ENCODE measurements at places on chromosomes 4 and X.

DNA sequence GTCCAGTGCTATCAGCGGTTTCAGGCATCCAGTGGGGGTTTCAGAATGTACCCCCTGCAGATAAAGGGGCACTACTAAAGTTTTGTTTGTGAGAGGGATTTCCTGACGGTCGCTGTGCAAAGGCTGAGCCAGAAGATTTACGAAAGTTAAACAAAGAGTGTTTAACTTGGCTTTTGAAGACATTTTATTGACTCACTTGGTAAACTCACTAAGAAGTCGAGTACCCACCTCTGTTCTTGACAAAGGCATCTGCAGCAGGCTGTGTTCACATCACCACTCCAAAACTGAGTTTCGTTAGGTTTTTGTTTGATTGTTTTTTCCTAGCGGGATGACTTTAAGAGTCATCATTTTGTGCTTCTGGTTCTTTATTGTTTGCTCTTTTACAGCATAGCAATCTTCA is 143.9 kb upstream of the TBL1X start:
- no peak for DNase-seq

DNA sequence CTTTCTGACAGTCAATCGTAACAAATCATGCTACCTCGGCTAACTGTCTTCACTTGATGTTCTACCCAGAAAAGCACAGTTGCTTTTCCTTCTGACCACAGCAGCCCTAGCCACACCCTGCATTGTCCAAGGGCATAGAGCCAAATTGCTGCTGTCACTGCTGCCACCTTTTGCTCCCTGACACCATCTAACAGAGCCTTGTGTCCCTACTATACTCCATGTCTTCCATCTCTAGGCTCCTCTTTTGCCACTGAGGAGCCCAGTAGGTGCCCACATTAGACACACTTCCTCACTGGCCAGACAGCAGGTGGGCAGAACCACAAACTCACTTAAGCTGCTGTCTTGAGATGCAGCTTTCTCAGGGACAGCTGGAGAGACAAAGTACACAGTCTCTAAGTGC is 91.4 kb downstream of the ANXA3 start:
- DNase-seq: no peak

DNA sequence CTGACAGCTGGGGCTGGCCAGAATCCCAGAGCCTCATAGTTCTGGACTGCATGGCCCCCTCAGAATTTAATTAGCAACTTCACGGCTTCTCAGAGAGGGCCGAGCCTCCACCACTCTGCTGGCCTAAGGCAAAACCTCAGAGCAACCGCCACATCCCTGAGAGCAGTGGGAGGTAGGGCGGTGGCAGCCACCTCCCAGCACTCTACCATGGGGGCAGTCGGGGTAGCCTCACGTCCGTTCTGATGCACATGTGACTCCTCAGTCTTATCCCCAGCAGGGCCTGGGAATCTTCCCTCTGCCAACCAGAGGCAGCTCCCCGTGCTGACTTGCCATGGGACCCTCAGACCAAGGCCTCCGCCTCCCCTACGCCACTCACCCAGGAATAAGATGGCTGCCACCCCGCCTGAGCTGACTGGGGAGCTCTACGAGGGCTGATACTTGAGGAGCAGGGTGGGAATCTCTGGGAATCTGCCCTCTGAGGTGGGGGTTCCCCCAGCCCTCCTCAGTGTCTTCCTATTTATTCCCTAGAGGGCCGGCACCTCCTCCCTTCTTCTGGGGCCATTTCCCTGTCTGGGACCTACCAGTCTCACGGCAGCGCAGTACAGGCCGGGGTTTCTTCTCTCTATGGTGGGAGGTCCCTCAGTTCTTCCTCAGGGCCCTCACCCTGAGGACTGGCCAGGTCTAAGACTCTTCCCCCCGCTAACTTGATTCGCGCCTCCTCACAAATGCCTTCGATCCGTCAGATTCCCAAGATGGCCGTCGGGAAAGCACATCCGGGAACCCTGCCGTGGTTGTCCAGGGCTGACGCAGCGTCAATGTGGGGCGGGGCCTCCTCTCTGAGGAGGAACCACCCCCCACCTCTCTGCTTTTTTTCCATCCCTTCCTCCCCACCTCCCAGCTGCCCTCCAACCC is at the start of gene MAGEC2:
Gene MAGEC2 (minus strand): TSS at position 769 of the 912 bp plus-strand sequence. CDS start 1,303 bp downstream, outside the sequence.
- DNase-seq: no peak

GRCh38 chr4:54901202-54901601 is 224.2 kb downstream of the KDR start:
- DNase-seq: no peak

- no peak for DNase-seq
Measured at GRCh38 chrX:74272230-74272629, 31.8 kb upstream of the ZCCHC13 start.

DNA sequence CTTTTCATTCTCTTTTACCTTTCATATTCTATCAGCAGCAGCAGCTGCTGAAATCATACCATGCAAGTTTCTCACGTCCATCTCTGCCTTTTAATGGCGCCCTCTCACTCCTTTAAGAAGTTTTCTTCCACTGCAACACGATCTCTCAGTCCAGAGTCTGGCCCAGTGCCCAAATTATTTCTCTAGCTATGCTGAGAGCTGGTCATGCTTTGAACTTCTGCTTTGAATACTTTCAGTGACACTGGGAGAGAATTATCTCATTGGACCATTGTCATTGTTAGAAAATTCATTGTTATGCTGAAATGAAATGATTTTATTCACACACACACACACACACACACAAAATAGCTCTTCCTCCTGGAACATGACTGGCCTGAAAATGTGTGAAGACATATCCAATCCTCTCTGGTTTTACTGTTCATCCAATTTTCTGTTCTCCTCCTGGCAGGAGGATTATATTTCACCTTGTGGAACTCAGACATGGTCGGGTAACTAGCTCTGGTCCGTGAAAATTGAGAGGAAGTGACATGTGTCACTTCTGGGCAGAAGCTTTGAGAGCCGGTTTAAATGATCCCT is 1.3 kb upstream of the PDHA1 start:
- DNase-seq: no peak

DNA sequence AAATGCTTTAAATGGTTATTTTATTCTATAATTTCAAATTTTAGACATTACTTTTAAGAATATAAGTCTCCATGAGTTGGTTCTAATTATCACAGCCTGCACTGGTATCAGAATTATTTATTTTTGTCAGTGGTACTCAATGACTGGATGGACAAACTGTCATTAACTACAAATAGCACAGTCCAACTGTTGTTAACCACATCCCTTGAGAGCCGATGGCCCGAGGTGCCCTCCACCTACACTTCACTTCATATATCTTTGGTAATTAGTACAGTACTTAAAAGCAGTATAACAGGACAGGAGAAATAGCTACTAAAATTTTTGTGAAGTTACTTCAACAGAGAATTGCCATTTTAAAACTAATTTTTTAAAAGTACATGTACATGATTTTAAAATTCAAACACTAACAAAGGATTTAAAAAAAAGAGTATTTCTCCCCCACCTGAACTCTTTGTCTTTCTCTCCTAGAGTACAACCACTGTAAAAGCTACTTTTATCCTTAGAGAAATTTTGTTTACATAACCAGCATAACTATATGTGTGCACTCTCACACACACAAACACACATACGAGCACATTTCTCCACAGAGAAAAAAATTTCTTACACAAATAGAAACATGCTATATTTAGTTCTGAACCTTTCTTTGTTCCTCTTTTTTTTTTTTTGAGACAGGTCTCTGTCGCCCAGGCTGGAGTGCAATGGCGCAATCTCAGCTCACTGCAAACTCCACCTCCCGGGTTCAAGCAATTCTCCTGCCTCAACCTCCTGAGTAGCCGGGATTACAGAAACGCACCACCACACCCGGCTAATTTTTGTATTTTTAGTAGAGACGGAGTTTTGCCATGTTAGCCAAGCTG is 6.5 kb downstream of the TIFA start:
- no peak for DNase-seq
